ENCODE measurements at places on chromosomes 13 and 19.

- no peak for DNase-seq
These were observed 1.4 kb upstream of the ERFL start for GRCh38 chr19:41929536-41930071.

- no peak for DNase-seq
These were observed 186.5 kb downstream of the NHLRC3 start for GRCh38 chr13:39224671-39225240.

GRCh38 chr13:80586356-80586755 lies 245.4 kb upstream of the SPRY2 start:
- no peak for DNase-seq

- DNase-seq, result peak; percentile 91
These were observed 22.6 kb downstream of the IPO5 start for GRCh38 chr13:97975848-97976609.

GRCh38 chr19:2015608-2015950 lies at the start of gene BTBD2:
Gene BTBD2 (minus strand): TSS chr19:2015714. CDS start chr19:2015703, 11 bp downstream.
- peak; percentile 61 for DNase-seq

DNA sequence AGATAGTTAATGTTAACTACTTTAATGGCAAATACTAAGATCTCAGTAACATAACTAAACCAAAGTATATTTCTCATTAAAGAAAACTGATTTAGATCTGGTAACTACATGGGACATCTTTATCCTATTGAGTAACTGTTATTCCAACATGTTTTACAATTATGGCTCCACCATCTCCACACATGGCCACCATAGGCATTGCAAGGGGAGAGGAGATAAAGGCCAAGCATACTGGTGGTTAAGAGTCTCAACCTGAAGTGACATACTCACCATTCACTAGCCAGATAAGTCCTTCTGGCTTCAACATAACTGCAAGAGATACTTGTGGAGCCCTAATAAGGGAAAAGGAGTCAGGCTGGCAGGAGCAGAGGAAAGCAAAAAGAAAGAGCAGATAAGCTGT lies 1586.4 kb upstream of the SPRY2 start:
- DNase-seq, result no peak

GRCh38 chr13:46578590-46578975 lies 25.6 kb downstream of the LRCH1 start:
- DNase-seq, result peak; percentile 28

- DNase-seq, result no peak
These were observed 879.0 kb upstream of the SLITRK5 start for GRCh38 chr13:86792153-86792651.

- no peak for DNase-seq
These were observed 15.1 kb downstream of the NOSIP start for GRCh38 chr19:49565261-49565660.

DNA sequence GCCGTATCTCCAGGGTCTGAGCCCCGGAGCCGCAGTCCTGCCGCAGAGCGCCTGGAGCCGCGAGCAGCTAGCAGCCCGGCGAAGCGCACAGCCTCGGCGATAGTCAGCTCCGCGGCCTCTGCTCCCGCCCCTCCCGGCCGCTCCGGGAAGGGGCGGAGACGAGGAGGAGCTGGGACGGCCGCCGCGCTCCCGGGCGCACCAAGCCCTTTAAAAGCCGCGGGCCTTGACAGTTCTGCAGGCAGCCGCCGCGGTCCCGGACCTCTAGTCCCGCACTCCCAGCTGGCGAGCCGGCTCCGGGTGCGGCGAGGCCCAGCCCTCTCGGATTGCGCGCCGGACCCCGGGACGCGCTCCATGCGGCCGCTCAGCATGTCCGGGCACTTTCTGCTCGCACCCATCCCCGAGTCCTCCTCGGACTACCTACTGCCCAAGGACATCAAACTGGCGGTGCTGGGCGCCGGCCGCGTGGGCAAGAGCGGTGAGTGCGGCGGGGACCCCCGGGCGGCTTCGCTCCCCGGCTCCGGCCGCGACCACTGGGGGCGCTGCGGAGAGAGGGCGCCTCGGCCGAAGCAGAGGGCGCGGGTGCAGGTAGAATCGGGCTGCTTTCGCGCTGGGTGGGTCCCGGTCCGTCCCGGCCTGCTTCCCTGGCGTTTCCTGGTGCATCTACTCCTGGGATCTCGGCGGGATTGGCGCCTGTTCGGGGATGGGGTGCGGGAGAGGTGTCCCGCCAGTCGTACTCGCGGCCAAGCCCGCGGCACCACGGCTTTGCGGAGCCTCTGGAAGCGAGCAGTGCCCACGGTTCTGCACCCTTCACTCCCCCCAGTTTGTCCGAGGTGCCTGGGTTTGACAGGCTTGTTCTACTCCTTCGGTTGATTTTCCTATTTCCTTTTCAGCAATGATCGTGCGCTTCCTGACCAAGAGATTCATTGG lies at the start of gene RASL11A:
RASL11A (plus strand) TSS at position 237 of the 927 bp plus-strand sequence; CDS start at position 352, 115 bp downstream.
- peak; percentile 91 for DNase-seq

GRCh38 chr13:98473135-98473787 lies 103.6 kb downstream of the STK24 start:
- DNase-seq, result no peak

- no peak for DNase-seq
These were observed 7.2 kb upstream of the BCL3 start for GRCh38 chr19:44741258-44741731.

- no peak for DNase-seq
These were observed 76.1 kb upstream of the POMP start for GRCh38 chr13:28582892-28583240.

Data from myocyte (in vitro differentiated cells).